HS-27A (cell line): ENCODE measurements at places on chromosomes 2 and 18.

DNA sequence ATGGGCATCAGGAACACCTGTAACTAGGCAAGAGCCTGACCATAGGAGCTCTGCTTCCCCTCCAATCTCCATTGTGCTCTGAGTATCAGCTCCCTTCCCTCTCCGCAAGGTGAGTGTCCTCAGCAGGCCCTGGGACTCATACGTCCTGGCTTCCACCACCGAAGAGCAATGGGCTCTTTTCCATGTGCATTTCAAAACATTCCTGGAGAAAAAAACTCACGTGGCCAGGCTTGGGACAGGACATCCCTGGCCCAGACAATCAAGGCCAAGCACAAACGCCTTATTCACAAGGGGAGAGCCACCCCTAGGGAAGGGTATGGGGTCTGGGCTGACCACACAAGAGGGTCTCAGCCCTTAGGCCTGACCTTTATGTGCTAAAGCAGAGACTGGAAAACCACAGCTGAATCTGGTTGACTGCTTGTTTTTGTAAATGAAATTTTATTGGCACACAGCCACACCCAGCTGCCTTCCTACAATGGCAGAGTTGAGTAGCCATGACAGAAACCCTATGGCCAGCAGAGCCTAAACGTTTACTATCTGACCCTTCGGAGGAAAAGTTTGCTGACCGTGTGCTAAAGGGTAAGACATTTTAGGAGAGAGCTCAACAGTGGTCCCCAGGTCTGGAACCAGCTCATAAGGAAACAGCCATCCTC, 175.7 kb upstream of the ARL4C start:
- DNase-seq, result no peak

DNA sequence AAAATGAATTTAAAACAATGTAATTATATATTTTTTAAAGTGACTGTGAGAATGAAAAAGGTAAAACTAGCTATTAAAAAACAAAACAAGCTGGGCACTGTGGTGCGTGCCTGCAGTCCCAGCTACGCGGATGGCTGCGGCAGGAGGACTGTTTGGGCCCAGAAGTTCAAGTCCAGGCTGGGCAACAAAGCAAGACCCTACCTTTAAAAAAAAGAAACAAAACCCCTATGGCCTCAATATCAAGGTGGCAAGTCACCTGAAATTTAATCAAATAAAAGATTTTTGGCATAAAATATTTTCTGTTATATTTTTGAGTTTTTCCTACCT, 46.9 kb upstream of the STRN start:
- no peak for DNase-seq

DNA sequence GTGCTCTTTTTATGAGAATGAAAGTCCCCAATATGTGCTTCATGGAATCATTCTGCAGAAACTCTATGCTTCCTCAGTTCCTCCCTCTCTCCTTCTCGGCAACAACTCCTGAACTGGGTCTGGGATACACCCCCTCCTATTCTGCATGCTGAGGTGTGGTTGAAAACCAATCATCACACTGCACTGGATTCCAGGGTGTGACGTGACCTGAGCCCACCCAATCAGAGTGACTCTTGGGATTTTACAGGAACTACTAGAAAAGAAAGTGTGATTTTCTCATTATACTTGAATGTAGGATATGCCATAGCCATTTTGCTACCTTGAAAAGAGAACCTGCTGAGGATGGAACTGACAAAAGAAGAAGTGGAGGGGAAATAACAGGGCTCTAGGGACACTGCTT, 36.3 kb downstream of the ACVR1 start:
- DNase-seq, result no peak

- DNase-seq, result no peak
Measured at GRCh38 chr2:215878476-215879063, 134.8 kb downstream of the MREG start.

GRCh38 chr2:96514521-96514920, 9.4 kb upstream of the NEURL3 start:
- DNase-seq, result no peak

DNA sequence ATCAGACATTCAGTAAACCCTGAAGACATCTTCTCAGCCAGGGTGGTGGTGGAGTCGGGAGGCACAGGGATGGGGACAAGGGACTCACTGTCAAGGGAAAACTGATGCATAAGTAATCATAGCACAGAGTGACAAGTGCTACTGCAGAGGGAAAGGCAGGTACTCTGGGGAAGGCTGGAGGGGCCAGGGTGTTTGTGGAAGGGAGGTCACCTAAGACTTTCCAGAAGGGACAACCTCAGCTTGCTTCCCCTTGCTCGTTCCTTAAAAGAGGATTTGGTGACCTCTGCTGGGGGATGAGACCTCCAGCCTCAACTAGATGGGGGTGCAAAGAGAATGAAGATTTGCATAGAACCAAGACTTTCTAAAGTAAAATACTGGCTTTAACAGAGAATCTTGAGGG, 99.5 kb downstream of the SLC4A3 start:
- no peak for DNase-seq

GRCh38 chr2:49236316-49236715, 82.0 kb upstream of the FSHR start:
- no peak for DNase-seq

DNA sequence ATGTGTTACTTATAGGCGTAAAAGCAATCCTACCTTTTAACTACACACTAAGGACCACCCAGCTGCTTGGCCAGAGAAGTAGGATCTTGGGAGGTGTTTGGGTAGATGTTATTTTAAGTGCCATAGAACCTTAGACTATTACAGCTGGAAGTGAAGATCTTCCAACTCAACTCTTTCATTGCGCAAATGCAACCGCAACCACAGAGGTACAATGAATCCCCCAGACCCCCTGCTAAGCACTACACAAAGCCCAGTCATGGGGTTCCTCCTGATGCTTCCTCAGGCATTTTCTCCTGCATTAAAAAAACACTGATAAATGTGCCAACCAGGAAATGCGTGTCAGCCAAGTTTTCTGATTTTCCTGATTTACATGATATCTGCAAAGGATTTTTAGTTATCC, 246.0 kb downstream of the LRRTM1 start:
- no peak for DNase-seq

DNA sequence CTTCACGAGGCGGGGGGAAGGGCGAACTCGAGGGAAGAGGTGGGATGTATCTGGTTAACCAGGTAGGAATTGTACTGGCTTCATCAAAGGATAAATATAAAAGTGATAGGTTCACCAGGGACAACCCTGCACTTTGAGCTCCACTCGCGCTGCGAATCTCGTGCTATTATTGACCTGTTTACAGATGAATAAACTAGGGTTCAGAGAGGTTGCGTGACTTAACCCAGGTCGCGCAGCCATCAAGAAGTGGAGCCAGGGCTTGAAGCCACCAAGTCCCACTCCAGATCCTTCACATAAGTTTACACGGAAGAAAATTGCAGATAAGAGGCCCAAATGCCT, 1.4 kb upstream of the CYP1B1 start:
- DNase-seq, result no peak

GRCh38 chr2:10909050-10909995, 2.4 kb upstream of the KCNF1 start:
- no peak for DNase-seq

DNA sequence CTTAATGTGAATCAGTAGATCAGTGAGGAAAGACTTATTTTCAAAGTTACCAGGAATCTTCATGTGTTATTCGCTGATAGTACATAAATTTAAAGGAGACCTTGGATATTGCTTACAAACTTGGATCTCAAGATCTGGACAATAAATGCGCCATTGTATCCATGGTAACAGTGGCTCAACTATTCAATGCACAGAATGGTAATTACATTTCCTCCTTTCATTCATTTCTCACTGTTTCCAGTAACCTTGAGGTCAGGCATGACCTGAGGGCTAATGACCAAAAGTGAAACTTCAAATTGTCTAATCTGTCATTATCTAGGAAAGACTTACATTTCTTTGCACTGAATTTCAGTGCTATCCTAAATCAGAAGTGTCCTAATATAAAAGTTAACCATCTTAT, 8.1 kb downstream of the LRP2 start:
- DNase-seq, result no peak

GRCh38 chr18:8020132-8020846, 453.2 kb downstream of the PTPRM start:
- no peak for DNase-seq

GRCh38 chr2:120677221-120677620, 58.4 kb upstream of the GLI2 start:
- no peak for DNase-seq

DNA sequence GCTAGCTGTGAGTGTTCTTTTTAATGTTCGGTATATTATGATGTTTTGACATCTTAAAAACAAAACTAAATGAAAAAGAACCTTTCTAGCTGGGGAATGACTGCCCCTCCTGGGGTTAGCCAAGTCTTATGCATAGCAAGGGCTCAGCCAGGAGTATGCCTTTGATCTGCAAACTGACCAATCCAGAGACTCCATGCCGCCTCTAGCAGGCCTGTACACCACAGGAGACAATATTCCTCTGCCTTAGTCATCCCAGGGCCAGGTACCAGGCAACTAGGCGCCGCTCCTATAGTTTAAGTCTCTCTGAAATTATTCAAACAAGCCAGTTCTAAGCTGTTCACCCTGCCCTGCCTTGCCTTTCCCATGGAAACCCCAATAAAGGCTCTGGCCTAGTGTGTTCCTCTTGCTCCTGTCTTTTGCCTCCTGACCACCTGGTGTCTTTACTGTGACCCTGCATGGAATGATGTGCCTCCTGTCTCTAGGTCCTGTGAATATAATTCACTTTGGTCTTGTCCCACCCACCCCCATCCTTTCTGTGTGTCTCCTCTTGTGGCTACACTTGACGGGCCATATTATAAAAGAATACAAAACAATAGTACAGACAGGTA, 52.0 kb upstream of the CHN1 start:
- no peak for DNase-seq

DNA sequence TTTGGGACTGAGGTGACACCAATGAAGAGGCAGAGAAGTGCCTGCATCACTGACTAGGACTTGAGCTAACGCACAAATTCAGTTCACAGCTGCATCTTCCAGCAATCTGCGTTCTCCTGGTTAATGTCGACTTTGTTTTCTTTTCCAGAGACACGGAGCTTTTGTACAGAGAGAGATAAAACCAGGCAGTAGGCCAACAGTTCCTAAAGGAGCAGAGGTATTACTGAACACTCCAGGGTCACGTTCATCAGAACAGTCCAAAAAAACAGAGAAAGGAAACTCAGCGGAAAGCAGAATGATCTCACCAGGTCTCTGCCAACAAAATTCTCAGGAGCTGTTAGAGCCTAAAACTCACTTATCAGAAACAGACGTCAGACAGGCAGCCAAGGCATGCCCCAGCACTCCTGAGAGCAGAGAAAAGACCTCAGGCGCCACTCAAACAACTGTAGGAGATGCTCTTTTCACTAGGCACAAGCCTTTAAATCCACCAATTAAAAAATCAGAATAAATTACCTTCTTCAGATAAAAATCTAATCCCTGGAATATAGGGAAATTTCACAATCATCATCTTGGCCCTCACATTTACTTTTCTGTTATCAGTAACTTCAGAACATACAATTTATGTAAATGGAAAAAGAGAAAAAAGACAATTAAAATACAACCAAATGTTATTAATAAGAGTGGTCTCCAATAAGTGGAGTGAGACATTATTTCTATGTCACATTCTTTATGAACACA, 95.9 kb upstream of the SPTBN1 start:
- no peak for DNase-seq

DNA sequence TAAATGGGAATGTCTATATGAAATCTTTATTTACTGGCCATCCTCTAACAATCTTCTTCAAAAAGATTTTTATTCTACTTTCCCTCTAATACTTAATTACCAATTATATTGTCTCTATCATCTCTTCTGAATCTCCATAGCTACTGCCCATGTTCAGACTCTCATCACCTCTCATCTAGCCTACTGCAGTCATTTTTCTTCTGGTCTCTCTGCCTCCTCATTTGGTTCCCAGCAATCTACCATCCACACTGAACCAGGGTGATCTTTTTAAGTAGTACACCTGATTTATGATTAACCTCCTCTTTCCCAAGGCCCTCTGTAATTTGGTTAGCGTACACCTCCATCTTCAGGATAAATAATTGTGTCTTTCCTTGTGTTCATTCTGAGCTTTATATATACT, 57.6 kb downstream of the NCKAP1 start:
- DNase-seq, result no peak

DNA sequence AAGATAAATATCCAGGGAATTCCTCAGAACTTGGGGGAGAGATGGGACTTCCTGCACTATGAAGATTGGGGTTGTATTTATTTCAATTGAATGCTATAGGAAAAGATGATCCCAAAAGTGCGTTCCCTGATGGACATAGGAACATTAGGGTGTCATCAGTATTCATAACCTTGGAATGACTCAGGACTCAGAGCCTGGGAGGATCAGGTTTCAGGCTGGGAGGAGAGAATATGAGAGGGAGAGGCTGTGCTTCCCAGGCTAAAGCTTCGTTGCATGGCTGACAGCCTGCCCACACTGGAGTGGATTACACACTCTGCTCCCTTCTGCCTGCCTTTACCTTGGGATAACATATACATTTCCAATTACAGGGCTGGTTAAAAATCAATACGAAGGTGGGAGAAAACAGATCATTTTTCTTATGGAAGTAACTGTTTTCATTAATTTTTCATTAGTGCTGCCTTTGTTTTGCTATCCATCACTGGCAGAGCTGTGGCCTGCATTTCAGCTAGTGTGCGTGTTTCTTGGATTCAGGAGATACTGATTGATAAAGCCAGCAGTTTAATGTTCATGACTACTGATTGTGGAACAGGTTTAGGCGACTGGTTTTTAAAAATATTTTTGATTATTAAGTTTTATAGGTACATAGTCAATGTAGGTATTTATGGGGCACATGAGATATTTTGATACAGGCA, 118.7 kb downstream of the KCTD1 start:
- DNase-seq, result peak; percentile 36

- no peak for DNase-seq
Measured at GRCh38 chr2:19358242-19359020, at the start of gene OSR1. Gene OSR1, minus strand, starts transcription at chr2:19358623. Its CDS starts 4,818 bp downstream, at chr2:19353805.

GRCh38 chr2:26556309-26557243, 78.7 kb upstream of the OTOF start:
- no peak for DNase-seq

DNA sequence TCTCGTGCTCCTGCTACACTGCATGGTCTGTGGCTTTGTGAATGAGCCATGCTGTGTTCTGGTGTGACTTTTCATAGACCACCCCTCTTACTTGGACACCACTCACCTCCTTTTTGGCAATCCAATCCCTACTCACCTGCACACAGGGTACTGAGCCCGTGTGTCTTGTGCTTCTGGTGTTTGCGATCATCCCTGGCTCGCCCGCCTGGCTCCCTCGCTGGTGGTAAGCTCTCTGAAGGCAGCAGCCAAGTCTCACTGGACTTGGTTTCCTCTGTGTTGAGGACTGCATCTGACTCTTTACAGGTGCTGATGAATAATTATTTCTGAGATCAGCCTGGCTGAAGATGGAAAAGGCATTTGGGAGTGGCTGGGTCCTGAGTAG, 276.8 kb downstream of the TSN start:
- no peak for DNase-seq

DNA sequence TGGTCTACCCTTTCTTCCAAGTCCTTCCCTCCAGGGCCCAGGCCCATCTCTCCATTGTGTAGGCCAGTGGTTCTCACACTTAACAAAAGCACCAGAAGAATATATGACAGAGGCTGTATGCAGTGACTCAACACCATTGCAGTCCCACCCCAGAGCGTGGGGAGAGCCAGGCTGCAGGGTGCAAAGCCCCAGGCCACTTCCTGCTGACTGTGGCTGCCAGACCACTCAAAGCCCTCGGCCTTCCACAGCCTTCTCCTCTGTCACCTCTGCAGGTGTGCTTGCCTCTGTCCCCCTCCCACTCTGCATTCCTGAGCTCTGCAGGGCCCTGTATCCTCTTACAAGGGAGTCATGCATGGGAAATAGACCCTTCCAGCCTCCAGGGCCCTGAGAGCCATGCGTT, 40.4 kb upstream of the ARHGEF4 start:
- no peak for DNase-seq
